ENCODE measurements at places on chromosomes 7 and 10. TPM values are rescaled to one million over a fixed set of nuclear protein-coding genes. Genes with fewer than 3 reads are reported as not detected.

DNA sequence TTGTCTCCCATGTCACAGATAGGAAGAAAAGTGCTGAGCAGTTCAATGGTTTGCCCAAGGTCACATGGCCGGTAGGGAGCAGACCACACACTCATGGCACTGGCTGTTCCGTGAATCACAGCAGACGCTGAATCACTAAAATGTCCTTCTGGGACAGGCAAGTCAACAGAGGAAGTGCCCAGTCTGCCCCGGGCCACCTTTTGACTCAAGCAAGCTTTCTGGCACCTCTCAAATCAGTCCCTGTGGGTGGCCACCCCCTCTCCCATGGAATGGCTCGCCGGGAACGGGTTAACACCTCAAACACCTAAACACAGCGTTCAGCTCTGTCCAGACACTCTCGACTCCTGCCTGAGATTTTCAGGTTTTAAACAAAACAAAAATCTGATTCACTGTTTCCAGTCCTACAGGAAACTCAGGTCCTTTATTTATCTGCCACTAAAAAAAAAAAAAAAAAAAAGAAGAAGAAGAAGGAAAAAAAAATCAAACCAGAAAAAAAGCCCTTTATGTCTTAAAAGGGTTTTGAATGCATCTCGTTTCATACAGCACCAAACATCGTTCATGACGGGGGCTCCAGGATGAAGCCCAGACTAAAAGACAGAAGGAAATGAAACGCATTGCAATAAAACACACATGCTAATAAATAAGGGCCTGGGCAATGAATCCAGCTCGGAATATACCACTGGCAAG is 15.5 kb downstream of the CARD11 start:
- DNase-seq = no peak
- no peaks in the 10 kb centered on the region for H3K4me1 ChIP-seq

- no peaks in the 10 kb centered on the region for H3K4me1 ChIP-seq
- H3K27ac ChIP-seq = no peak overlapping the region
- no peak overlapping the region for H3K4me3 ChIP-seq
These were observed 15.9 kb upstream of the FAM241B start for GRCh38 chr10:69614130-69614529.

DNA sequence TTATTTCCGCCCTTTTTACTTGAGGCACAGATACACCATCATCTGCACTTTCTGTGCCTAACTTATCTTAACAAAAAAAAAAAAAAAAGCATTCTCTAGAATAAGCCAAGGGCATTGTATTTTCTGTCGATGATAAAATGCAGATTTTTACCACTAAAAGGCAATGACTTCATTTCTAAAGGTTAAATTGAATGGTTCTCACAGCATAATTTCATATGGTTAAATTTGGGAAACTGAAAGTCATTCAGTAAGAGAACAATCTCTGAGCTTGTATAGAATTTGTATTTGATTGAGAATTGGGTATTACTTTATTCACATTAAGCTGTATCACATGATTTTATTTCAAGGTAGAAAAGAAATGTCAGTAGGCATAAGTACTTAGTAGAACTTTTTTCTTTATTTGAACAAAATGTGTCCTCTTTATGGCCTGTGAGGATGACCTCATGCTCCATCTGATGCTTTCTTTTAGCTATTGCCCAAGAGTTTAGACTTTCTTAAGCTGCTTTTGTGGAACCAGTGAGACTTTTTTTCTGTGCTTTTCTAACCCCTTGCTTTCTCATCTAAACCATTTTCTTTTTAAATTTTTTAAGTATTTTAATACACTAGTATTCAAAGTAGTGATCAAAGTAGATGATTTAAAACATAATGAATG is 110.3 kb downstream of the LRRC4 start:
- H3K4me3 ChIP-seq = no peak overlapping the region
- no peaks in the 10 kb centered on the region for H3K4me1 ChIP-seq
- no peaks in the 10 kb centered on the region for H3K36me3 ChIP-seq
- no peaks in the 10 kb centered on the region for H3K27me3 ChIP-seq
- no peak for DNase-seq

DNA sequence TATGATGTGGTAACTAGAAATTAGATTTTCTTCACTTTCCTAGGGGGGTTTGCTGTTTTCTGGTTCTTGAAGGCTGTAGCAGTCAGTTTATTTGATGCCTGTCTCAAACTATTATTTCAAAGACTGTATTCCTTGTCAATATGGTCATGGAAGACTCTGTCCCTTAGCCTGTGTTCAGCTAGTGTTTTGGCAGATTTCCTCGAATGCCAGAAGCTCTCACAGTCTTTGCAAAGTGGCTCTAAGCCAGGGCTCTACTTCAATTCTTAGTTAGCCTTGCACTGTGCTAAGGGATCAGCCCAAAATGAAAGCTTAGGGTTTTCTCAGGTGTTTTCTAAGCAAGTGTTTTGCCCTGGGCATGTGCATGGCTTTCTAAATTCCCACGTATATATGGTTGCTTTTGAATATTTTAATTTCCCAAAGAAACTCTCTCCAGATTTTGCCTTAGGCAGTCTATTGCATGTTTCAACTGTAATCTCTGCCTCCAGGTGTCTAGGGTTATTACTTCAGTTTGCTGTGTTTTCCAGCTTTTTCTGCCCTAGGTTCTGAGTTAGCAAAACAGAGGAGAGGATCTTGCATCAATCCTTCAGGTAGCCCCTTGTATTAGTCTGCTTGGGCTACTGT is 7.2 kb upstream of the C1GALT1 start:
- no peak overlapping the region for H3K27ac ChIP-seq
- H3K4me1 ChIP-seq = no peaks in the 10 kb centered on the region
- no peaks in the 10 kb centered on the region for H3K27me3 ChIP-seq
- no peak overlapping the region for H3K4me3 ChIP-seq
- no peaks in the 10 kb centered on the region for H3K36me3 ChIP-seq
- no peak for DNase-seq

GRCh38 chr10:97763411-97763810 is 8.4 kb downstream of the SFRP5 start:
- H3K36me3 ChIP-seq = no peaks in the 10 kb centered on the region
- DNase-seq = no peak
- no peaks in the 10 kb centered on the region for H3K27me3 ChIP-seq
- H3K4me3 ChIP-seq = no peak overlapping the region
- H3K4me1 ChIP-seq = no peaks in the 10 kb centered on the region

DNA sequence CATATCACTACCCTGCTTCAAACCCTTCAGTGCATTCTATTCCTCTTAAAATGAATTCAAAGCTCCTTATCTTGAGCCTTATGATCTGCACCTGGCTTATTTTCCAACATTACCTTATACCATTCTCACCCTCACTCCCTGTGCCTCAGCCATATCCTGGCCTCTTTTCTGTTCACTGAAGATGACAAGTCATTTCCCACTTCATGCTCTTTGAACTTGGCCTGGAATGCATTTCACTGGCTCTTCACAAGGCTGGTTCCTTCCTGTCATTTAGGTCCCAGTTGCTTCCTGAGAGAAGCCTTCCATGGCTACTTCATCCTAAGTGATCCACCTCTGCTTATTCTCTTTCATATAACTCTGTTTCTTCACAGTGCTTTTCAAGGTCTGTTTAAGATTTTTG is 3.2 kb upstream of the LIPF start:
- no peak overlapping the region for H3K27ac ChIP-seq
- H3K4me1 ChIP-seq = no peaks in the 10 kb centered on the region
- no peak for DNase-seq
- H3K27me3 ChIP-seq = no peaks in the 10 kb centered on the region
- no peaks in the 10 kb centered on the region for H3K36me3 ChIP-seq
- no peak overlapping the region for H3K4me3 ChIP-seq

DNA sequence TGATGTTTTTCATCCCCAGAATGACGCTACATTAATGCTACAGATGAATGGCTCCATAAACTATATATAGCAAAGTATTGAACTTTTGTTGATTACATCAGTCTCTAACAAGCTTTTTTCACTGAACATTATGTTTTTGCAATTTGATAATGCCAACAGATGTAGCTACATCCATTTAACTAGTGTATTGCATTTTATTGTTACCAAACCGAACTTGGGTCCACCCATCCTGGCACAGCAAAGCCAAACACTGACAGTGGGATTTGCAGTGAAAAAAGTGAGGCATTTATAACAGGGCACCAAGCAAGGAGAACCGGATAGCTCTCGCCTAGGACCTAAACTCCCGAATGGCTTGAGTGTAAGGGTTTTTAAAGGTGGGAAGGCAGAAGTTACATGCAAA is 182.8 kb upstream of the TNS3 start:
- no peaks in the 10 kb centered on the region for H3K36me3 ChIP-seq
- H3K4me1 ChIP-seq = no peaks in the 10 kb centered on the region
- H3K4me3 ChIP-seq = no peak overlapping the region
- no peak overlapping the region for H3K27ac ChIP-seq
- DNase-seq = no peak

DNA sequence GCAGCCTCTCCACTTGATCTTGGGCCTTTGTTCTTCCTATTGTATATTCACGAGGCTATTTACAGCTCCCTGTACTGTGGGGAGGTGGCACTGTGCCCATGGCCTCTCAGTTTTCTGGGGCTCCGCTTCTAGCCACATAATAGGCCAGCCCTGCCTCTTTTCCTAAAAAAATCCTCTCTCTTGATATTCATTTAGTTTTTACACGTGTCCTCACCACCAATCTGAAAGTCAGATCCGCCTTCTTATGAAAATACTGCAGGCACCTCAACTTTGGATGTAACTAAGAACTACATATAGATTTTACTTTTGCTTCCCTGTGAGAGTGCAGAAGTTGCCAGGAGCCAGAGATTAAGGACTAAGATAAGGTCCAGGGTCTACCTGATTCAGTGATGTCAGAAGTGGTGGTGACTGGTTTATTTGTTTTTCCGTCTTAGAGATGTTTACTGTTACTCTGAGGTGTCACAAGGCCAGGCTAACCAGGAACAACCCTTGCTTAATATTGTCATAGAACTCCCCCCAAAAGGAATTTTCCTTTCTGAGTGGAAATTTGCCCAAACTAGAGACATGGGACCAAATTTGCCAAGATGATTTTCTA is 7.8 kb downstream of the BAMBI start:
- H3K27me3 ChIP-seq = no peaks in the 10 kb centered on the region
- H3K4me1 ChIP-seq = no peaks in the 10 kb centered on the region
- DNase-seq = no peak
- no peak overlapping the region for H3K4me3 ChIP-seq
- no peak overlapping the region for H3K27ac ChIP-seq
- no peaks in the 10 kb centered on the region for H3K36me3 ChIP-seq

DNA sequence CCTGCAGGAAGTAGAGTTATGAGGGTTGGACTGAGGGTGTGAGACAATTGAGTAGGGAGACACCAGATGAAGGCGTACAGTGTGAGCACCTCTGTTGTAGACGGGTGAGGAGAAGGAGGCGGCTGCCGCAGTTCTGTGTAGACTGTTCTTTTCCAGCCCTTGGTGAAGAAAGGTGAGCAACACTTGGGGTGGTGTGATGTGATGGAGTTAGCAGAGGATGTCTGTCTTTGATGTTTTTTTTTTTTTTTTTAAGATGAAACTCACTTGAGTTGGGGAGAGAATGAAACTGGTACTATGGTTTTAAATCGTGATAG is 42.8 kb upstream of the RNF216 start:
- no peak overlapping the region for H3K27ac ChIP-seq
- H3K4me1 ChIP-seq = no peaks in the 10 kb centered on the region
- no peak for DNase-seq
- H3K27me3 ChIP-seq = no peaks in the 10 kb centered on the region
- no peak overlapping the region for H3K4me3 ChIP-seq

DNA sequence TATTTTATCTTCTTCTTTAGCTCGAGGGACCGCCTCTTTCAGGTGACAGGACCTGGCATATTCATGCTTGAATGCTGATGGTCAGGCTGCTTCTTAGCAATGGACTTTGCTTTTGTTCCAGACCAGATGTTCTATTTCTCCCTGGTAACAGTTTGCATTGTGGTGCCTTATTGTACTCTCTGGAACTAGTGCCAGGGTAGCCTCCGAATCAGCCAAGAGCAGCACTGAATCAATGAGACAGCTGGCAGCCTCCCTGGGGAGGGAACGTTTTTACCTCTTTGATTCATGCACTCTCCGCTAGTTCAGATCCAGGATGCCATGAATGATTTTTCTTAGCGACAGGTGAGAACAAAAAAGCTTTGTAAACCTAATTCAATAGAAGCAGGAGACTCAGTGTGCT is 54.1 kb upstream of the NXPH1 start:
- H3K27ac ChIP-seq = no peak overlapping the region
- H3K36me3 ChIP-seq = no peaks in the 10 kb centered on the region
- no peak overlapping the region for H3K4me3 ChIP-seq
- H3K4me1 ChIP-seq = no peaks in the 10 kb centered on the region
- no peaks in the 10 kb centered on the region for H3K27me3 ChIP-seq
- no peak for DNase-seq

DNA sequence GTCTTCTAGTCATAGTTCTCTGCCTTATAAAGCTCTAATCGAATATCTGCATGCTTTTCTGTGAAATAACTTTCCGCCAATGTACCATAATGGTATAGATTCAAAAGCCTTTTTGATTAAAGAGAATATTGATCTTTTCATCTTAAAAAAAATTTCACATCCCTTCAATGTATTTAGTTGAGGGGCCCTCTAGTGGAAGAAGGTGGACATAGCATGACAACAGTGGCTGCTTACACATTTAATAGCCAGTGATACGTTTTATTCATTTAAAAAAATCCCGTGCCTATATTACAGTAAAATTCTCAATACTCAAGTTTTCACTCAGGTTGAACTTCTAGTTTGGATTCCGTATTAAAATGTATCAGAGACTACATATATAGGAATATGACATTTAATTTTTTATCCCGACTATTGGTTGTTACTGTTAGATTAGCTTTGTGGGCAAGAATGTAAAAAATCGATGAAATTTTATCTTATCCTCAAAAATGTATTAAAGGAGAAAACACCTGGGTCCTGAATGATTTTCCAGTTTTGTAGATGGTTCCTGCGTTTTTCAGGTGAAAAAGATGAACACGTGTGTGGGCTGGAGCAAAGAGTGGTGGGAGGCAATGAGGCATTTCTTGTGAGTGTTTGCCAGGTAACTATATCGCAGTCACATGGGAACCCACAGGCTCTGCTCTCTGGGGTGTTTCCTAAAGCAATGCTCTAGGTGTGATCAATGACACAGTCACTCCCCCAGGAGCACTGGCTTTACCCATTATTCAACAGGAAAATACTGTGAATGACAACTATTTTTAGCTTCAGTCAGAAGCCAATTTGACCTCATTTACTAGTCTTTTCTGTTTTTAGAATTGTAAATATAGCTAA is 24.1 kb upstream of the PNLIP start:
- H3K27ac ChIP-seq = no peak overlapping the region
- H3K27me3 ChIP-seq = no peaks in the 10 kb centered on the region
- DNase-seq = no peak

DNA sequence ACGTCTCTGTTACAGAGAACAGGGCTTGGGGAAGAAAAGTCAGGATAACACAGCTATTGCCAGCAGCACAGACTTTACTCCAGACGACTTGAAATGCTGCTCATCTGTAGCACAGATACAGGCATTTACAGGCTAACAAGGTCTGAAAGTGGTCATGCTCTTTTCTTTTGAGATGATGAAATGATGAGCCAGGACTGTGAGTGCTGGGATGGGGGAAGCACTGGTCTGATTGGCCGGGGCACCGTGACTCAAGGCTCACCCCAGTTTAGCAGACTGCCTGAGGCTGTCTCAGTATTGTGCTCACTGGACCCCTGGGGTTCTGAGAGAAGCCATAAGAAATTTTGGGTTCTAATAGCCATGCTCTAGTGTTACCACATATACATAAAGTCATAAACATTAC is 12.4 kb downstream of the SMKR1 start:
- no peak for DNase-seq
- H3K27ac ChIP-seq = no peak overlapping the region
- no peaks in the 10 kb centered on the region for H3K4me1 ChIP-seq

PRKCQ gene
- total RNA-seq = 2.8 TPM

MCM7 gene
- total RNA-seq = 74.8 TPM

NPFFR1 gene
- 2.1 TPM for total RNA-seq

All from uterus (tissue), 4 donors.